KG1 (cell line): ENCODE measurements at places on chromosomes 16 and 17.

DNA sequence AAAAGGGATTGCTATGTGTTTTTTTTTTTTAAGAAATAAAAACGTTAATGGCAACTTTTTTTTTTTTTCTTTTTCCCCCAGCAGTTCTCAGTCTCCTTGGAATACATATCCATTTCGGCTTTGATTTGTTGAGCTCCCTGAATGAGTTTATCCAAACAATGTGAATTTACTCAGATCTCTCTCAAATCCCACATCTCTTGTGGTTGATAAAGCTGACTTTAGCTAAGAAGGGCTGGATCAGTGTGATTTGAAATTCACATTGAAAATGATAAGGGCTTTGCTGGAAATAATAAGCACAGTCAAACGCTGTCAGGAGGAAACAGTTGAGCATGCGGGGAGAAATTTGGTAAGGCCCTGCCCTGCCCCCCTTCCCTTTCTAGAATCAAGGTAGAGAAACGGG, 74.1 kb upstream of the IRX3 start:
- no peak for DNase-seq

- DNase-seq = no peak
These were observed 25.5 kb upstream of the CDC42EP4 start for GRCh38 chr17:73337330-73337710.

GRCh38 chr16:71933913-71934695, 38.8 kb downstream of the IST1 start:
- no peak for DNase-seq

DNA sequence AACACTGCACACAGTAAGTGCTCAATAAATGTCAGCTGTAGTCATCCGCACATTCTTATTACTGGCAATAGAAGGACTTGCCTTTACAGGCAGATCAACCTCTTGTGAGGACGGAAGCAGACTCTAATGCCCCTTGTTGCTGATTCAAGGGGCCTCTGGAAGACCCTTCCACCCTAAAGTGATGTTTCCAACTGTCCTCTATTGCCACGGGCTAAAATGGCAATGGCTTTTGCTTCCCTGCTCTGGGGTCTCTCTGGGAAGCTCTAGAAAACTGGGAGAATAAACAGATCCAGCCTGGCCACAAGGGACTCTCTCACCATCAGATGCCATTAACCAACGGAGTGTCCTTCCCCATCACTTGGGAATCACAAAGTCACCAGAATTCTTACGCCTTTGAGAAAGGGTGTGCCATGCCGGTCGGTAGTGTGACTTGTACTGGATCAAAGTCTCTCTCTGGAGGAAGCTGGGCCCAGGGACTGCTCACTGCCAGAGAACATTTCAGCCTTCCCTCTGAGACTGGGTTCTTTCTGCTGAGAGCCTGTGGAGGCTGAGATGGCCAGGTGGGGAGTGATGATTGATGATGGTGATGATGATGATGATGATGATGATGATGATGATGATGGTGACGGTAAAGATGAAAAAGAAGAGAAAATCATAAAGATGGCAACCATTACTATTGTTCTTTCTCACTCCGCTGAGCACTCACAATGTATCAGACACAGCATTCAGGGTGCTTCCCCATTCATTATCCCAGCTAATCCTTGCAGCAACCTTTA, 146.8 kb downstream of the CYLD start:
- no peak for DNase-seq

- no peak for DNase-seq
These were observed 45.0 kb downstream of the SOST start for GRCh38 chr17:43713494-43714162.

DNA sequence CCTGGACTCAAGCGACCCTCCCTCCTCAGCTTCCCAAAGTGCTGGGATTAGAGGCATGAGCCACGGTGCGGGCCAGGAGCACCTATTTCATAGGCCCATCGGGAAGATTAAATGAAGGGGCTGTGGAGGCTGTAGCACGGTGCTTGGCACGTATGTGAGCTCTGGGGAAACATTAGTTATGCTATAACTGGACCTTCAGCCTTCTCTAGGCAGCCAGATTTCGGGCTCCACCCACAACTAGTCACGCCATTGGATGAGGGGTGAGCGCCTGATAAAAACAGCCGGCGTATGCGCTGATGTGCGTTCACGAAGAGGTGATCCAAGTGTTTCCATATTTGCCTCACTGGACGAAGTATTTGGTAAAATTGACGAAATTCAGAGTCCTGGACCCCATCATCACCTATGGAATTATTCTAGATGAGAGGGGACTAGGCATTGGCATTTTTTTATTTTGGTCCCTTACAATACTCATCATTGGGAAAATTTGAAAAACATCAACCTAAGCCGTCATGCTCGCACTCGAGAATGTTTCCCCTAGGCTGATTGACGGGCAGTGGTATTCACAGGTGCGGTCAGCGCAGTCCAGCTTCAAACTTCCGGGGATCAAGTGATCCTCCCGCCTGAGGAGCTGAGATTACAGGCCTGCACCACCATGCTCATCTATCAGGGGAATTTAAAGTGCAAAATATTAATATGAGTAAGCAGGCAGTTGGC, 1.8 kb upstream of the ANKRD11 start:
- no peak for DNase-seq

DNA sequence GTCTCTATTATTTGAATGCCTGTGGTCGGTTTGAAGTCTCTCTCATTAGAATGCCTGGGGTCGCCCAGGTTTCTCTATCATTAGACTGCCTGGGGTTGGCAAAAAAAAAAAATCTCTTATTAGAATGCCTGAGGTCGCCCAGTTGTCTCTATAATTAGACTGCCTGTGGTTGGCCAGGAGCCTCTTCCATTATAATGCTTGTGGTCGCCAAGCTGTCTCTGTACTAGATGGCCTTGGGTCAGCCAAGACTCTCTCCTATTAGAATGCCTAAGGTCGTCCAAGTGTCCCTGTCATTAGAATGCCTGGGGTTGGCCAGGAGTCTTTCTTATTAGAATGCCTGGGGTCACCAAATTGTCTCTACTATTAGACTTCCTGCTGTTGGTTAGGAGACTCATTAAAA, 2228.4 kb downstream of the TP53TG3F start:
- DNase-seq = no peak

DNA sequence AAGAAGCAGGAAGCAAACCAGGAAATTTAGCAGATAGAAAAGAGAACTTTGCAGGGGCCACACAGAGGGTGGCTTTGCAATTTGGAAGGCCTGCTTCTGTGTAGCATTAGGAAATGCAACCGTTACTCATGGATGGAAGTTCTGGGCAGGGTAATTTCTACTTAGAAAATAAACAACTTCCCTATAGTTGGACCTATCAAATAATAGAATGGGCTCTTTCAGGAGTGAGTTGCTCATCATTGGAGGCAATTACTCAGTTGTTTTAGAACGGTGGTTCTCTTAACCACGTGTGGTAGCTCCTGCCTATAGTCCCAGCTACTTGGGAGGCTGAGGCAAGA, 25.8 kb upstream of the HS3ST2 start:
- DNase-seq = no peak

- DNase-seq = no peak
These were observed 77.5 kb downstream of the MRTFB start for GRCh38 chr16:14148569-14148968.

- DNase-seq = no peak
These were observed 482.9 kb upstream of the C16orf82 start for GRCh38 chr16:26583803-26584202.

DNA sequence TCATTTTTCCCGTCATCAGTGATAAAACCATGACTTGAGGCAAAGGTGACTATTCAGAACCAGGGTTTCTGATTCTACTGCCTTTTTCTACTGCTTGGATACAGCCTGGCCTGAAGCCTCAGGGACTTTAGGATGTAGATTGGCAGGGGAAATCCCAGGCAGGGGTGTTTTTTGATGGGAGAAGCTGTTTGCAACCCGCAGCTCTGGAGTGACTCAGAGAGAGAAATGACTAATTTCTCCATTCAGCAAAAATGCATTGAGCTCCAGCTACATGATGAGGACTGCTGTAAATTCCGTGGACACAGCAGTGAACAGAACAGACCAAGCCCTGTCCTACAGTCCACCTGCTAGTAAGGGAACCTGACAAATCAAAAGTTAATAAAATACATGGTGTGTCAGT, 560.6 kb downstream of the CDH13 start:
- DNase-seq = no peak

- DNase-seq = no peak
These were observed 30.2 kb downstream of the ENDOV start for GRCh38 chr17:80445007-80445725.

DNA sequence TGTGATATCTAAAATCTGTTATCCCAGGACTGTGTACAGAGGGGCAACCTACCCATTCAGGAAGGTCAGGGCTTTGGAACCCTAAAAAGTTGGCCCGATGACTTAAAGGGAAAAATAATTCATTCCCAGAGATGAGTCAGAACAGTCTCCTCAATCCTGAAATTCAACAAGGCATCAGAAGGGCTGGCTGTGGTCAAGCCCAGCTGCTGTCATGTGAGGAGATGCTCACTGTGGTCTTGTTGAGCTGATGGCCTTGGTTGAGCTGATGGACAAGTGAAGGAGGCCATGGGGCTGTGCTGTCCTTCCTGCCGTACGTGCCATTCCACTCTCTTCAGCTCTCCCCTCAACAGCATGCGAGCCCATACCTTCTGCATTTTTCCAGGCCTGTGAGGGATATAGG, 20.9 kb upstream of the DRG2 start:
- no peak for DNase-seq

DNA sequence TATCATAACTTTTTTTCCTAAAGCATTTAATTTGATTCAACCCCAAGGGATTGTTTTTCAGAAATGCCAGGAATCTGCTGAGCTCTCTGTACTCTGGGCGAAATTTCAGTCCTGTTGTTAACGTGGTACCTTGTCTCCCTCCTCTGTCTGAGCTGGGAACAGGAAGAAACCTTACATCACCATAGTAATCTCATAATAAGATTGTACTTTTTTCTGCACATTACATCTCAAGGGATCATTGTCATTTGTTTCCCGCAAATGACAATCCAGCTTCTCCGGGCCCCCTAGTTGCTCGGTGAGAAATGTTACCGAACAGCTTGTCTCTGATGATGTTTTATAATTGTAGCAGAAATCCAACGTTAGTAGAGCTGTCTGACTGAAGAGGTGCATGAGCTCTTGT, 152.7 kb upstream of the ERCC4 start:
- no peak for DNase-seq

- DNase-seq = no peak
These were observed 412.0 kb downstream of the TMEM114 start for GRCh38 chr16:8178271-8178670.

GRCh38 chr17:61260071-61260797, 139.4 kb upstream of the TBX2 start:
- DNase-seq = no peak
